ENCODE measurements at places on chromosomes 4 and X.

- DNase-seq, result no peak
Measured at GRCh38 chr4:176789955-176790354, 2.8 kb downstream of the VEGFC start.

- DNase-seq, result no peak
Measured at GRCh38 chr4:33923469-33923868, 2320.8 kb downstream of the ARAP2 start.

DNA sequence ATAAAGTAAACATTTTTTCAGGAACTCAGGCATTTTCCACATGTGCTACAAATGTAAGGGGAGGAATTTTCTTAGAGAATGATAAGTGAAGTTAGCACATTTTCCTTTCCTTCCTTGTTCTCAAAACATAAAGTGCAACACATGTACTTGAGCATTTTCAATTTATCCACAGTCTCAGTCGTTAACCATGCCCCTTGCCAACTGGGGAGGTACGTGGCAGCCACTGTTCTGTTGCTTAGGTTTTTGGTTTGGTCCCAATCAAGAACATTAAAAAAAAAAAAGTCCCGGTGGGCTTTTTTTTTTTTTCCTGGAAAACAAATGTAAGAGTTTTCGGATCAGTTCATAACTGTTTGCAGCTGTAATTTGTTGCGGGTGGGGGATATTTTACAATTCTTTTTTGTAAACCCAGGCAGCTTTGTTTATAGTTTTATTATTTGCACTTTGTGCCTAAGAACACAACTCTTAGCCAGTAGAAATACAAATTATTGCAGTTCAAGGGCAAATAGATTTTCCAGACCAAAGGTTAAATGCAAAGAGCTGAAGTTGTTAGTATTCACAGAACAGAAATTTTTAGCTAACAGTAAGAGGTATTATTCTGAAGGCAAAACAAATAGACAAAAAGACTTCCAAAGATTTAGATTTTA is 112.1 kb upstream of the NAP1L5 start:
- no peak for DNase-seq

GRCh38 chr4:95546866-95547714 is 1.7 kb downstream of the UNC5C start:
- no peak for DNase-seq

DNA sequence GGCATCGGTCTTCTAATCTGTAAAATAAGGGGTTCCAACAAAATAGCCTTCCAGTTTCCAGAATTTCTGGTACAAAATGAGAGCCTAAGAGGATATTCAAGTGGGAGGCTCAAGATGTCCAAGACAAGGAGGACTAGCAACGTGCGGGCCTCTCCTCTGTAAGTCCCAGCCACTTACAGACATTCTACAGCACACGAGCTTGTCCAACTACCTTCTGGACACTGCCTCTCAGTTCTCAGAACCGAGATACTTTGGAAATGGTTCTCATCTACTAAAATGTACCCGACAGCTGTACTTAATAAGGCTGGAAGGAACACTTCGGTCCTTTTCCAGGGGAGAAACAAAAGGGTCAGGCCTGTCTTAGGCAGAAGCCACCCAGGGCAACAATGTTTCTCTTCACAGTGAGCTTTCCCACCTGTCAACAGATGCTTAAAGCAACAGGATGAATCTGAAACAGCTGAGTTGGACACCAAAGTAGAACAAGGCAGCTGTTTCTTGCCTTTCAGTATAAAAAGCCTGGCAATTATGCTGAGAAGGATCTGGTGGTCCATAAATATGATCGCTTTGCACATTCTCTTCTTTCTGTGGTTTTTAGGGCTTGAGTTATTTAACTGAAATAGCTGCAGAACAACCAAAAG is 127.0 kb downstream of the HS6ST2 start:
- DNase-seq, result no peak

- DNase-seq, result no peak
Measured at GRCh38 chrX:103941201-103941975, 21.0 kb upstream of the TMSB15B start.

DNA sequence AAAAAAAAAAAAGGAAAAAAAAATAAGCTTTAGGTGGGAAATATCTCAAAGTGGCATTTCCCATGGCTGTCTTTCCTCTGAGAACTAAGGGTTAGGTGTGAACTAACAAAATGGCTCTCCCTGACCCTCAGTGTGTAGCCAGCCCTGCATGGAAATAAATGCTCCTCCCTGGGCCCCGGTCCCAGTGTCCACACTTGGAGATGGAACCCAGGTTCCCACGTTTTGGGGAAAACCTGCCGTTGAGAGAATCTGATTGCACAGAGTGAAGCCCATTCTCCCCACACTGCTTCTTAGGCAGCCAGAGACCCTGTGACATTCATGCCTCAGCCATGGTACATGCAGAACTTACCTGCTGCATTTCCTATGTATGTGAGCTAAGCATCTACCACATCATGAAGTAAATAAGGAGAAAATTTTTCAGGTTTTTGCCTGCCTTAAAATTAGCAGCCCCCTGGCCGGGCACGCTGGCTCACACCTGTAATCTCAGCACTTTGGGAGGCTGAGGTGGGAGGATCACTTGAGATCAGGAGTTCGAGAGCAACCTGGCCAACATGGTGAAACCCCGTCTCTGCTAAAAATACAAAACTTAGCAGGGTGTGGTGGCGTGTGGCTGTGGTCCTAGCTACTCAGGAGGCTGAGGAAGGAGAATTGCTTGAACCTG is 34.5 kb downstream of the HTT-AS start:
- no peak for DNase-seq

GRCh38 chr4:99811850-99812249 is 4.8 kb upstream of the DAPP1 start:
- DNase-seq, result peak; percentile 30

DNA sequence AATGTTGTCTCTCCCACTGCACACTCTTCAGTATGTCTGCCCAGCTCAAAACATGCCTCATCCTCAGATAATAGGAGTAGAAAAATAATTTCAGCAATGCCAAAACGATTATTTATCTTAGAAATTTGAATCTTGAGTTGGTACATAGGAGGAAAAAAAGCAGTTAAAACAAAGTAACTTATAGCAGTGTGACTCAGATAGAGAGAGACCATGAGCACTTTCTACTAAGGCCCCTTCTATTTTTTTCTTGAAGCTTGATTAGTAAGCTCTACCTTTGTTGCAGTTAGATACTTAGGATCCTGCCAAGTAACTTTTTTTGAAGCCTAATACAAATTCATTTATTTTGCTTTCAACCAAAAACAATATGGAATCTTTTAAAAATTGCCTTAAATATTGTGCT is 212.3 kb downstream of the MAD2L1 start:
- DNase-seq, result no peak

GRCh38 chr4:6524436-6524835 is 50.6 kb upstream of the MAN2B2 start:
- no peak for DNase-seq

GRCh38 chr4:13640149-13640940 is 12.8 kb upstream of the BOD1L1 start:
- no peak for DNase-seq

GRCh38 chr4:84394386-84394785 is 104.7 kb downstream of the NKX6-1 start:
- no peak for DNase-seq

GRCh38 chr4:10620935-10621488 is 63.6 kb downstream of the CLNK start:
- no peak for DNase-seq

GRCh38 chr4:25457053-25457715 is 80.1 kb downstream of the ANAPC4 start:
- DNase-seq, result no peak

DNA sequence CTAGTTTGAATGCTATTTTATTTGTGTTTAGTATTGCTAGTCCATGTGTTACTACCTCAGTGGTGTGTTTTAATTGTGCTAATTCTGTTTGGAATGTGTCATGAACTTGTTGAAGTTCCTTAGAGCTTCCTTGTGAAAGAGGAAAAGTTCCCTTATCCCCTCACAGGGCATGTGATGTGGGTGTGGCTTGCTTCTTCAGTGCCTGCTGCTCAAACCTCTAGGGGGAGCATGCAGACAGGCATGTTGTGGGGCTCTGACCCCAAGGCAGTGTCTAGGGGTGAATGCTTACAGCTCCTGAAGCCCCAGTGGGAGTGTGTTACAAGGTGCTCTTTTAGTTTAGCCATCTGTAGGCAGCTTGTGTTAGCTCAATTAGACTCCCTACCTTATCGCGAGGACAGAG is 86.5 kb downstream of the MAGED4 start:
- DNase-seq, result no peak

DNA sequence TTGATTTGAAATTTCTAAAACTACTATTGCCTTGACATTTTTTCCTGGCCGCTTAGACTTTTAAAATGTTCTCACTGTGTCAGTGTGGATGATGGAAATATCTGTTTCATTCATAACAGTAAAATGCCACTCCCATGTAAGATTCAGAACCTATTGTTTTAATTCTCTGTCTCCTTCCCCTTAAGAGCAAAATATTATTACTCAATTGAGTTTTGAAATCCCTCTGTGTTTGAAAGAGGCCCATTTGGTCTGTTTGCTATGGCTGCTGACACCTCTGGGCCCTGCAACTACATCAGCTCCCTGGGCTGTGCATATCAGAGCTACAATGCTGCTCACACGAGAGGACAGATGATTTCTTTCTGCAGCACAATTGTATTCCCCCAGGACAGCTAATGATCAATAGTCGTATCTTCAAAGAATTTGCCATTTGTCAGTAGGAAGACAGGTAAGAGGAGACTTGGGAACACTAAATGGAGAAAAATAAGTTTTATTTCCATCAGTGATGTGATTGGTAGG is 388.0 kb upstream of the GALNT7 start:
- DNase-seq, result no peak

- DNase-seq, result no peak
Measured at GRCh38 chrX:103356130-103356798, at the start of gene TCEAL9. Gene TCEAL9 (plus strand): TSS chrX:103356506. CDS start chrX:103357685, 1,179 bp downstream.

- DNase-seq, result no peak
Measured at GRCh38 chrX:15398874-15399273, 14.7 kb upstream of the VEGFD start.

GRCh38 chr4:88583631-88584470 is 8.4 kb upstream of the HERC3 start:
- DNase-seq, result no peak

GRCh38 chr4:158042591-158043030 is 130.2 kb downstream of the GASK1B start:
- DNase-seq, result no peak

- no peak for DNase-seq
Measured at GRCh38 chr4:30828264-30828926, 108.2 kb downstream of the PCDH7 start.

DNA sequence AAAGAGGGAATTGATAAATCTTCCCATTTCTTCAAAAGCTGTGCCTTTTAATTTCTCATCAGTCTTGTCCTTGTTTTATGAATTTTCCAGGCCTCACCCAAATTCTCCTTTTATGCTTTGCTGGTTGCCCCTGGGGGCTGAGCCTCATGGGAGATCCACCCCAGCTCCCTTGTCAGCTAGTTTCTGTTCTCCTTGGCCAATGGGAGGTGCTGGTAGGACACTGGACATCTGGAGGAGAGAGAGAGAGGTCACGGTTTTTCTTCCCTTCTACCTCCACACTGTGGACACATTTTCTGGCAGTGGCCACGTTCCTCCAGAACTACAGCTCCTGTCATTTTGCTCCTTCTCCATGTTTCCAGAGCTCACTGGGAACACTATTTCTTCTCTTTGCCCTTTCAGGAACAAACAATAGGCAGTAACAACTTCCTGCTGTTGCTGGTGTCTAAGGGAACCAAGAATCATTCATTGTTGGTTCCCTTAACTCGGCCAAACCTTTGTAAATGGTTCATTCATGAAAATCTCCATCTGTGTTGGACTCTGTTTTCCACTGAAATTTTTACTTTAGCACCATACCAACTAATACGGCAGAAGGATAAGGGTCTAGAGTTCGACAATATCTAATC is 334.5 kb downstream of the GPAT3 start:
- DNase-seq, result no peak

DNA sequence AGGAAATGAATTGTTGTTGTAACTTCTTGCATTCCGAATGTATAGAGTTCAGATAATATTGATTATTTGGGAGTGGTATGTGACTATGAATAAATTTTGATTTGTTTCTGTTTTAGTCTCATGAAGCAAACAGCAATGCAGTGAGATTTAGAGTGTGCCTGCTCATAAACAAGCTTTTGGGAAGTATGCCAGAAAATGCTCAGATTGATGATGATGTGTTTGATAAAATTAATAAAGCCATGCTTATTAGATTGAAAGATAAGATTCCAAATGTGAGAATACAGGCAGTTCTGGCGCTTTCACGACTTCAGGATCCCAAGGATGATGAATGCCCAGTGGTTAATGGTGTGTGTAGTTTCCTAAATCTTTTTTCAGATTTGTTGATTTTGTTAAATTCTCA is 2.0 kb downstream of the NCAPG start:
- DNase-seq, result no peak

DNA sequence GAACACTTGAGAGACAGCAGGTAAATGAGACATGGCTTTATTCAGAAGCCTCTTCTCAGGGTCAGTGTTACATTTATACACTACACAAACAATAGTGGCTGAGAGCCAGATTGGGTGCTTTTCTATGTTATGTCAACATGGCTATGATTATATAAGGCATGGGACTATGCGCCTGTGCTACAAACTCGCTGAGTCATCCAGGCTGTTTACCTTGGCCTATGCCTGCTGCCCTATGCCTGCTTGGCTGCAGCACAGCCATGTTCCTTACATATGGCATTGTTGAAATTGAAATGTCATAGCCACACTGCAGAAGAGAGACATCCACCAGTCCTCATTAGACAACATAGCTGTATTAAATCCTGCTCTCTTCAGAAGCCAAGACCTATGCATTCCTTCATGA is 236.3 kb upstream of the NWD2 start:
- no peak for DNase-seq

DNA sequence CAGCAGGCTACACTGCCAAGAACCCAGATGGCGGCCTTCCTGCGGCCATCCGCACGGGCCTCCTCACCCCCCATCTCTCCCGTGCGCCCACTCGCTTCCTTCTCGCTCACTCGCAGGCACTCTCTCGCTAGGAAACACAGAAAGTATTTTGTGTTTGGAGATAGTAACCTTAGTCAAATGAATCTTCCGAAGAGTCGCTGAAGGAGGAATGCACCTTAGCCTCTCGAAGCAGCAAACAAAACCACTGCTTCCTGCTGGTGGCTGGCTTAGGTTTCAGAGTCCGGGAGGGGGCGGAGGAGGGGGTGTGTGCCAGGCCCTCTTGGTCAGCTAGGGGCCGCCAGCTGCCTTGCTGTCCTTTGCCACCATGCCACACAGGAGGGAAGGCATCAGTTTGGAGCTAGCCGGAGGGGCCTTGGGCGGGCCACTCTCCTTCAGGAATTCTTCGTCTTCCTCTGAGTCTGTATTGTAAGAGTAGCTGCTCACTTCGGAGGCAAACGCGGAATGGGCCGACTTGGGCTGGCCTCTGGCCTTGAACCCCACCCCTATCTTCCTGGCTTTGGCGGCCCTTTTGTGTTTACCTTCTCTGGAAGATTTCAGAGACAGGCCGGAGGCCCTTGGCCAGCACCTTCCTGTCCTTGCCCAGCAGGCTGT is 73.2 kb upstream of the UCP1 start:
- DNase-seq, result no peak

- DNase-seq, result no peak
Measured at GRCh38 chrX:36986231-36986630, 21.9 kb upstream of the FAM47C start.

- no peak for DNase-seq
Measured at GRCh38 chr4:123578276-123579029, 181.9 kb downstream of the SPRY1 start.
